HT-29 (cell line): ENCODE measurements at places on chromosomes 5 and 9.
A peak's percentile ranks its signal among the peaks of the same experiment; 100 is the strongest.

- no peak for DNase-seq
These were observed 307.6 kb downstream of the ARL15 start for GRCh38 chr5:54002779-54003178.

DNA sequence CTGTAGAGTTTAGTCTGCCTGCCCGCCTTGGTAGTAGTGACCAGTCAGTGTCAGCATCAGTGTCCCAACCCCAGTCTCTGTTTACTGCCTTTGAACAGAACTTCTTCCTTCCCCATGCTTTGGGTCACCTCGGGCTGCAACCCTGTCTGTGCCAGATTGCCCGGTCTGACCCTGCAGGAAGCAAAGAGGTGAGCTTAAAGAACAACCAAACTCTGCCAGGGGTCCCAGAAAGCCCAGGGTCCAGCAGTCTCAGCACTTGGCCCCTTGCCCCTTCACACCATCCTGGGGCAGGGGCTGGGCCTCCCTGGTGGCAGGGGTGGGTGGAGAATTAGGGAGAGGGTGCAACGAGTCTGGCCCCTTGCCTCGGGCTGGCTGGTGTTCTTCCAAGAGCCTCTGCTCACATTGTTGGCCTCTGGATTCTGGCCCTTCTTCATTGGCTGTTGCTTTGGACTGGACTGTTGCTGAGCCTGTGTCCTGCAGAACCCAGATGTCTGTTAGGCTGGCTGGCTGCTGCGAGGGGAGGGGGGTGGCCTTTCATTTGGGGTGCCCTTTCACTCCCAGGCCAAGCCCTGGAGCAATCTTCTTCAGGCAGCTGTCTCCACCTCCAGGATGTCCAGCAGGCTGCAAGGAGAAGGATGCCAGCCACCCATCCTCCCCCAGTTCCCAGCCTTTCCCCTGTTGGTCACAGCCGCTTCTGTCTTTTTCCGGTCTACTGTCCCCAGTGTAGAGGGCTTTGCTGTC is 51.2 kb downstream of the SAR1B start:
- no peak for DNase-seq

- DNase-seq = no peak
These were observed 57.6 kb upstream of the MTAP start for GRCh38 chr9:21744841-21745240.

DNA sequence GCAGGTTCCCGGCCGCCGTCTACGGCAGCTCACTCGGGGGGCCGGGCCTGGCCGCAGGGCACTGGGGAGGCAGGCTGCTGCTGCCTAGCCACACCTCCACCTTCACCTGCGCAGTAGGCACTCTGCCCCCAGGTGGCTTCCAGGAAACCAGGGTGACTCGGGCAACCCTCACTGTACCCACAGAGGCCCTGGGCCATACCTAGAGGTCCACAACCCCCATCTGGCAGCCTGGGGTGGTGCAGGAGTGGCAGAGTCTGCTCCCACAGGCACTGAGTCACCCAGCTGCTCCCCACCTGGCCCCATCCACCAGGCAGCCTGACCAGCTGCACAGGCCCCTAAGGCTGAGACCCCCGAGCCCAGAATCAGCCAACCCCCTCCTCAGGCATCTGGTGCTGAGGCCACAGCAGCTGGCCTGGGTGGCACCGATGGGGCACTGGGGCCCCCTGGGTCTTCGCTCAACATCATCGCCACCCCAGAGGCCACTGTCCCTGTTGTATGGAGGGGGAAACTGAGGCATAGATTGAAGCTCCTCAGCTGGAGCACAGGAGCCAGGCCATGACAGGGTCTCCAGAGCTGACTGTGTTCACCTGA is 70.2 kb downstream of the KCNT1 start:
- DNase-seq = peak; percentile 24

DNA sequence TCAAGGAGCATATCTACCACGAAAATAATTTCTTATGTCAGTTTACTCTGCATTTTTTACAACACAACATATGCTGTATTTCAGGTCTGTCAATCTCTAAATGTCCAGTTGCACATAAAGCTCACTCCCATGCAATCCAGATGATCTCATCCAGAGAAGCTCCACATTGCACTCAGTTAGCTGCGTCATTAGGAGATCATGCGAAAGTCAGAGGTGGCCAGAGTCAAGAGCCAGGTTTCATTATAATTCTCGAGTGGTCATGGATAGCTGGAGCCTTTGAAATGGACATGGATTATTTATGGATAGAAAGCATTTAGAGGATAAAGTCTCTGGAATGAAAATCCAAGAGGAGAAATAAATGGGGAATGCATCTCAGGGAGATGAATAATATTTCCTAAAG is 232.3 kb downstream of the GAS1 start:
- DNase-seq = no peak

- DNase-seq = no peak
These were observed 12.4 kb upstream of the CRB2 start for GRCh38 chr9:123343443-123344191.

DNA sequence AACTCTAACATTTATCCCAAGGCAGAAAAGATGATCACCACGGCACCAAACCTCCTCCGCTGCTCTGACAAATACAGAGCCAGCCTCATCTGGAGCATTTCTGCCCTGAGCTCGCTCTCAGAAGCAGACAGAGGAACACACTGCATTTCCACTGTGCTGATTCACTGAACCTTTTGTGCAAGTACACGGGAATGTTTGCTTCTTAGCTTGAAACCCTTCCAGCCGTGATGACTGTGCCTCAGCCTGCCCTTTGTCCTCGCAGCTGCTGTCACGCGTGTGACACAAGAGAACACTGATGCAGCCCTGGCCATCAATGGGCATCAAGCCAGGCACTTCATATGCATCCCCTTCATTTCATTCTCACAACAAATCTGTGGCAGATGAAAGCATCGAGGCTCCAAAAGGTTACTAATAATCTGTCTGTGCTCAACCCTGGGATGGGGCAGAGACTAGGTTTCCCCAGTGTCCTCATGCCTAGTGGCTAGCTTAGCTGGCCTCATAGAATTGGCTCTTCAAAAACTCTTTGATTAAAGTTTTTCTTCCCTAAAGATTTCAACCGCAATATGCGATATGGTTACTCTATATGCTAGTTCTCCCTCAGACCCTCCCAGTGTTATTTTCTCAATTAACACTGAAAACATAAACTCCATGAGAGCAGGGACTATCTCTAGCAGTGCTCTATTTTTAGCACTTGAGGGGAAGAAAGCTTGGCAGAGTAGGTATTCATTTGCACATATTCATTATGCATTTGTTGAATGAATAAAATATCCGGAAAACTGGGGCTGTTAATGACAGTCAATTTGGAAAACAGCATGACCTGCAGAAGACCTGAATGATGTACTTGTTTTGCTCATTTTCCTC is 7.3 kb downstream of the CDC14B start:
- peak; percentile 26 for DNase-seq

DNA sequence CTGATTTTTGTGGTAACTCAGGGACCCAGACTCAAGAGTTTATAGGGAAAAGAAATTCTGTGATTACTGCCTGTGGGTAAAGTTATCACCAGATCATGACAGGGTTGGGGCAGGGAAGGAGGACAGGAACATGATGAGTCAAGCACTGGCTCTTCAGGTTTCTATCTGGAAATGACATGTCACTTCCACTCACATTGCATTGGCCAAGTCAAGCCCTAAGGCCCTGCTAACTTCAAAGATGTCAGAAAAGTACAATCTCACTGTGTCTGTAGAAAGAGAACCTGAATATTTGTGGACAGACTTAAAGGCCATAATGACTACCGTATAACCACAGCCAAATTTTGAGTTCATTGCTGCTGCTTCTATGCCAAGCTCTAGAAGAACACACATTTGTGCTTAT is 187.7 kb downstream of the TLE4 start:
- DNase-seq = no peak

DNA sequence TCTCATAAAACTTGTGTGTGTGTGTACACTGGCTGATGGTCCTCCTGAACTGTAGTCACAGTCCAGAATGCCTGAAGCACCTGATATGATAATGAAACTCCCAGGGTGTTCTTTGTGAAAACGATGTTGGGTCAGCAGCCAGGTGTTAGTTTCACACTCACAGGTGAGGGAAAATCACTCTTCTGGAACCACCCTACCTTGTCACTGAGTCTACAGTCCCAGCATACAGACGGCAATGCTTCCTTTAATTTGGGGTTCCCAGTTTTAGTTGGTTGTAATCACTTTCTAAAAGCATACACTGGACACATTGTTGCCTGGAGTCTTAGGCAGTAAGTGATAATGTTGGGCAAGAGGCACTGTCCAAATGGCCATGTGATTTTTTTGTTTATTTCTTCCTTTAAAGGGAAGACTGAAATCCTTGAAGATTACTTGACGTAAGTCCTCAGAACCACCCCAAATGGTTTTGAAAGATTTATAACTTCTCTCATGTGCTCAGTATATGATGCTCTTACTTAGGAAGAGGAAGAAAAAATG is 18.2 kb upstream of the MGAT1 start:
- no peak for DNase-seq

- peak; percentile 67 for DNase-seq
These were observed 129.5 kb downstream of the NIPBL start for GRCh38 chr5:37005946-37006540.

GRCh38 chr5:38078161-38078560 is 180.2 kb upstream of the EGFLAM start:
- no peak for DNase-seq

GRCh38 chr9:16213781-16214515 is 656.5 kb downstream of the BNC2 start:
- DNase-seq = no peak

DNA sequence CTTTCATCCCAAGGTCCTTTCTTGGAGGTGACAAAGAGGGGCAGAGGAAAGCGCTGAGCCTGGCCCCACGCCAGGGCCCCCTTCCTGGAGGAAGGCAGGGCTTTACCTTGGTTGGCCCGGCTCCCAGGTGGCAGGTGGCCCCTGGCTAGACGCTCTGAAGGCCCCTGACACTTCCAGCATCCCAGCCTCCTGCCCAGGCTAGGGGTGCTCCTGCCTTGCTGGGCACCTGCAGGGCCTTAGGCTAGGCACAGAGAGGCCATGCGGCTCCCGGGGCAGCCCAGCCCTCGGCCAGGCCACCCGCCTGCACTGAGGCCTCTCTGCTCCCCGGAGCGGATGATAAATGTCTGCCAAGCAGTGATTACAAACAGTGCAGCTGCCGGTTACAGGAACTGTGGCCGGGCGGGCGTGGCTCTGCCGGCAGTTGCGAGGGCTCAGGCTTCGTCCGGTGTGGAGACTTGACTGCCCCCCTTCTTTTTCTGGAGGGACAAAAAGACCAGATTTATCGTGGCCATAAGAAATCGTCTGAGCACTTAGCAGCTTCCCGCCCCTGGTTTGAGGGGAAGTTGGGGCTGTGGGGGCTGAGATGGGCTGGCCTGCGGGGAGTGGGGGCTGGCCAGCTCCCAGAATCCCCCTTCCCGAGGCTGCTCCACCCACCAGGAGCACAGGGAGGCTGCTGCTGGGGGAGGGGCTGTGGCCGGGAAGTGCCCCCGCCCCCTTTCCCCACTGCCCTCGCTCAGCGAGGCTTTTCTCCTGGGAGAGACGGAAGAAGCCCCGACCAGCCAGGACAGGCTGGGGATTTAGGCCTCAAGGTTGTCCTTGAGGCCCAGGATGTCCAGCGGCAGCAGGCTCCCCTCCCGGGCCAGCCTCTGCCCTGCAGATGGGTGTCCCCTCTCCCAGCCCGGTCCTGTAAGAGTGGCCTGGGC is 31.6 kb upstream of the UBAC1 start:
- peak; percentile 53 for DNase-seq

DNA sequence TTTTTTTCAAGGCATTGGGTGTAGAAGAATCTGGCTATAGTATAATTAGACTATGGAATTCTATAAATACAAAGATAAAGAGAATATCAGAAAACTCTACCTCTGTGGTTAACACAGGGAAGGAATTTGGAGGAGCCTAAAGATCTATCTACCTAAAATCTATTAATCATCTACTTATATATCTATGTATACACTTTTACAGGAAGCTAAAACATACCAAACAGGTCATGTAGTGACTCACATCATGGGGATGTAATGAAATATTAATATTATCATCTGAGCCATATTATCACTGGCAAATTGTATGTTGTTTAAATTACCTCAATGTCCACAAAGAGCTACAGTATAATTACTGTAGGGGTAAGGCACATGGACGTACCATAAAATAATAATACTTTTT is 1748.2 kb downstream of the EFNA5 start:
- DNase-seq = peak; percentile 9

GRCh38 chr5:134840811-134841210 is 5.0 kb upstream of the C5orf24 start:
- no peak for DNase-seq

- no peak for DNase-seq
These were observed 50.5 kb downstream of the AHRR start for GRCh38 chr5:371811-372555.

GRCh38 chr5:52920929-52921328 is 68.2 kb upstream of the ITGA2 start:
- DNase-seq = no peak

DNA sequence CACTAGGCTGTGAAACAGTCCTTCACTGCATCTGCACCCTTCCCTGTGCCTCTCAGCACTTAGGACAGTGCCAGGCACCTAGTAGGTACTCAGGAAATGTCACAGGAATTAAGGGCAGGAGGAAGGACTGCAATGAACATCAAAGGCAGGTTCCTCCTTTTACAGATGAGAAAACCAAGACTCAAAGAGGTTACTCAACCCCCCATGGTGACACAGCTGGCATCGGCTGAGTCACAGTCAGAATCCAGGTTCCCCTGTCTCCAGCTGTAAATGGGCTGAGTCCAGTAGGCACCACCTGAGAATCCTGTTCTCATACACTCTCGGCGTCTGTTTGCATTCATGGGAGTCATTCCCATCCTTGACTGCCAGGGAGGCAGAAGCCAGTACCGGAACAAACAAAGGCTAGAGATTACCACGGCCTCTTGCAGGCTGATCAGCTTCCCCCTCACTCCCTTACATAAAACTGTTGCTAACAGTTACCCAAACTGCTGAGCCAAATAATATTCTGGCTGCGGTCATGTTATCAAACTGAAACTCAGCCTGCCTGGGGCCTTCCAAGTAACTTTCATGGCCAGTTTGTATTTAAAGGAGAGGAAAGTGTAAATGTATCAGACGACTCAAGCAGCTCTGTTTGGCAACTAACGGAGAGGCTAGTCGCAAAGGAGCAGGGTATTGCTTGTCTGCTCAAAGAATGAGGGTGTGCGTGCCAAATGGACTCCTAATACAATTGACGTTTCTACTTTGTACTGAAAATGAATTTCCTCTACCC is 201.7 kb downstream of the PAPPA start:
- no peak for DNase-seq

DNA sequence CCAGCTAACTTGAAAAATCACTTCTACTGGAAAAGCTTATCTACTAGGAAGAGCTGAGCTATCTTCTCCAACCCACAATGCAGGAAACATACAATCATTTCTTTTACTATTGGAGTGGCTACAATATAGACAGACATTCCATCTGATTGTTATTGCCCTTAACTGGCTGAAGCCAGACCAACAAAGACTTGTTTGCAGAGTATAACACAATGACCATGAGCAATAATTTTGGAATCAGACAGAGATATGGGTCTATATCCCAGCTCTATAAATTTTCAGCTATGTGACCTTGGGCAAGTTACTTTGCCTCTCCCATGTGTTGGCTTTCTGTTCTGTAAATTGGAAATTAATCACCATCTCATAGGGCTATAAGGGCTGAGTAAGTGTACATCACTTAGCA is 244.7 kb upstream of the SLC30A5 start:
- DNase-seq = no peak
